ENCODE measurements at places on chromosomes 3 and 15.

DNA sequence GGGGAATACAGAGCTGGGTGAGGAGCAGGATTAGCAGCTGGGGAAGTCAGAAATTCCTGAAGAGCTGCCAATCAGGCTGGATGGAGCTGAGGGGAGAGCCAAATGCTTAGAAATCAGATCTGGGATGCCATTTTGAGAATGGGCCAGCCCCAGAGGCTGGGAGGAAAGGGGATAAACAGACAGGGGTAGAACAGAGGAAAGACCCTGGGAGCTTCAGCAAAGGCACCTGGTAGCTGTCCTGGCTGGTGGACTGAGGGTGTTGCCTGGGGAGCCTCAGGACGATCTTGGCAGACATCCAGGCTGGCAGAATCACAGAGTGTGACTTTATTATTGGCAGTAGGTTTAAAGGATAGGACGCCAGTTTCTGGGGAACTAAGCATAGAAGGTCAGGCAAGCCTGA, 97.8 kb downstream of the SQOR start:
- peak; percentile 5 for DNase-seq

GRCh38 chr3:98980915-98981596, 79.6 kb upstream of the DCBLD2 start:
- DNase-seq, result no peak

DNA sequence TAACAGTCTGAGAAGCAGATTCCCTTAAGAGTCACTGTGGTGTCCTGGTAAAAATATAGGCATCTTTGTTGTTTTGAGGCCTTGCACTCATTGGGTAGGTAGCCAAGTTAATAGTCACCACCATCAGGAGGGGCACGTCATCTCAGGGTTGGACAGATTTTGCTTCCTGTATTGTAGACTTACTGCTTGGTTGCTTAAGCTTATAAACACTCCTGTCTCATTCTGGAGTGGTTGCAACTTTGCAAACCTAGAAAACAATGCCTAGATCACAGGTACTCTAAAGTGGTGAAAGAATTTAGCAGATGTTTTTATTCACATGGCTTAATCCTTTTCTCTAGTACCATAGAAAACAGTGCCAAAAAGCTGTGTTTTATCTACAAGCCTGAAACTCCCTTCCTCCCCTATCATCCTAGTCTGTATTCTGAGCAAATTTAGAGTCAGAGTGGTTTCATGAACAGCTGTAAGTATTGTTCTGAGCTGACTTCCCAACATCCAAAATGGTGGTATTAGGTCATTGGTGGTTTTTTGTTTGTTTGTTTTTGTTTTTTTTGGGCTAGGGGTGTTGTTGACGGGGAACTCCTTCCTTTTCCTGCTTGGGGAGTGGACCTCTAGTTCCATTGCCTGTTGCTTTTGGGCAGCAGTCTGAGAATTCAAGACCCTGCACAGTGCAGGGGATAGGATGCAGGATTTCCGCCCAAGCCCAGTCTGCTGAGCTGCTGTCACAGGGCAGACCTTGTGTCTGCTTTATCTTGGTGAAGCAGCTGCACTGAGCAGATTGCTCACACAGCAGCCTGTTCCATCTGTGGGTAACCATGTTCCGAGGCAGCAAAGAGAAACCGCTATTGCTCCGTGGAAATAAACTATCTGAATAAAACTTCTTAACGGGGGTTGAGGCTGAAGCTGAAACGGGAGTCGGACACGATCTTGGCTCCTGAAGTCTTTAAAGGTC, 202.0 kb downstream of the AKAP13 start:
- peak; percentile 34 for DNase-seq

GRCh38 chr3:38247366-38248035, 18.1 kb upstream of the SLC22A13 start:
- DNase-seq, result peak; percentile 39

- no peak for DNase-seq
Measured at GRCh38 chr15:50825946-50826345, 60.4 kb upstream of the SPPL2A start.

DNA sequence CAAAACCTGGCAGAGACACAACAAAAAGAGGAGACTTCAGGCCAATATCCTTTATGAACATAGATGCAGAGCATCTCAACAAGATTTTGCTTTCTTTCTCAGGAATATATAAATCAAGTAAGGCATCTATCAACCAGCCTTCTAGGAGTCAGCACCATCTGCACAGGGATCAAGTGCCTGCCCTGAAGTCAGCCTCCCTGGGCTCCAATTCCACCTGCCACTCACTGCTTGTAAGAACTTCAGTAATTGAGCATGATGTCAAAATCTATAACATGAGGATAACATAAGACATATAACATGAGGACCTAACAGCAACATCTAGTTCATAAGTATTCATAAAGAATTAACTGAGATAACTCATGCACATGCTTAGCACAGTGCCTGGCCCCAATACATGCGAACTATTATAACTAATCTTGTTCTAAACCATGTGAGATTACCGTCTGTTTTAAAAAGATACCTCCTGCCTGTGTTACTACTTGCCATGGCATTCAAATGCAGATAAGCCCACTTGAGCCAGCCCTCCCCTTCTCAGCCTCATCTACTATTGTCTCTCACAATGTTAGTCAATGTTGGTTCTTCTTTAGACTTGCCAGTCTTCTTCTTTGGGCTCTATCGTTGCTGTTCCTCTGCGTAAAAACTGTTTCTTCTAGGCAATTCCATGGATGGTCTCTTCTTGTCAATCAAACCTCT, 91.6 kb downstream of the PLD1 start:
- DNase-seq, result no peak
